ENCODE measurements at places on chromosomes 5 and 9.

DNA sequence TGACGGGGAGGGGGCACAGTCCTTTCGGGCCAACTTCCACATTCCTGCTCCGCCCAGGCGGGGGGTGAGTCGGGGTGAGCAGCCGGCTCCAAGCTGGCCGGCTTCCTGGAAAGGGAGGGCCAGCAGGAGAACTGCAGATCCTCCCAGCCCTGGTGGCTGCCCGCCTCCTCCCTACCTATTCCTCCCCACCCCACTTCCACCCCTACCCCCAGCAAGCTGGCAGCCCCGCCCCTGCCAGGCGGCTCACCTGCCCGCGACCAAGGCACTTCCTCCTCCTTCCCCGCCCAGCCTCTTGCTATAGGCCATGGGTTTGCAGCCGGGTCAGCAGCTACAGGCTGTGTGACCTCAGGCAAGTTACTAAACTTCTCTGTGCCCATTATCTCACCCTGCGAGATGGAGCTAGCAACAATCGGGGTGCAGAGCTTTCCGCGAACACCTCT is 5.6 kb upstream of the IRF1 start:
- peak; percentile 80 for DNase-seq

DNA sequence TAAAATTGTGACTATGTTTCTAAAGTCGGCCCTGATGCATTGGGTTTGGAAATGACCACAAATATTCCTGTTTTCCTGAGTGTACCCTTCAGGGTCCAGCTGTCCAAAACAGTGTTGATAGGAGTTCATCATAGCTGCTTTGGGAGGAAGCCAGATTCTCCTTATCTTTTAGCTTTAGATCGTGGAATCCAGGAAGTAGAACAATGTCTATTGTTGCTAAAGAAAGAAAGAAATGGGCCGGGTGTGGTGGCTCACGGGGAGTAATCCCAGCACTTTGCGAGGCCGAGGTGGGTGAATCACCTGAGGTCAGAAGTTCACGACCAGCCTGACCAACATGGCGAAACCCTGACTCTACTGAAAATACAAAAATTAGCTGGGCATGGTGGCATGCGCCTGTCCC is 9.5 kb downstream of the CAVIN4 start:
- no peak for DNase-seq

DNA sequence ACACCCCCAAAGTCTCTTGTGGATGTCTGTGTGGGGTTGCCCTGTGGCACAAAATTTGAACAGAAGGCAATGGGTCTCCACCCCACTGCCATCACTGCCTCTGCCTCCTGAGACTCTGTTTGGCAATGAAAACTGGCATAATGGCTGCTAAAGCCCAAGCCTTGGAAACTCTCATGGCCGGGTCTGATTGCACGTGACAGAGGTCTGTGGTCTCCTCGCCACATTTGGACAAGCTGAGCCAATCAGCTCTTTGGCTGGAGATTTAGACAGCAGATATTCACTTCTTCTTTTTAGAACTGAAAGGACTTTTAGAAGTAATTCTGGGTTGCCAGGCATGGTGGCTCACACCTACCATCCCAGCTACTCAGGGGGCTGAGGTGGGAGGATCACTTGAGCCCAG is 5.5 kb downstream of the GGTA1 start:
- DNase-seq = no peak

GRCh38 chr5:170405817-170406216 is 16.6 kb upstream of the KCNMB1 start:
- no peak for DNase-seq

- no peak for DNase-seq
Measured at GRCh38 chr9:134725605-134725940, 84.0 kb downstream of the COL5A1 start.

DNA sequence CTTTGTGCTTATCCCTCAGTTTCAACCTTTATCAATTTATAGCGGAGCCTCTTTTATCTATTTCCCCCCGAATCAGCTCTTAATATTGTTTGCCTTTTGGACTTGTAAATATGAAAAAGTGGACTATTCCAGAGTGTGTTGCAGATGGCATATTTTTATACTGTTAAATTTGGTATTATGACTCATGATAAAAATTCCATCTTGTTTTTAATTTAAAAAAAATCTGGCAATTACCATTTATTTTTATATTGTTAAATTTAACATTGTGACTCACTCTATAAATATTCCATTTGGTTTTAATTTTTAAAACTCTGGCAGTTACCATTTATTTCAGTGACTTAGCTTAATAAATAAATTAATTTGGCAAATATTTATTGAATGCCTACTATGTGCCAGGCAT is 37.5 kb downstream of the RBM27 start:
- no peak for DNase-seq

GRCh38 chr5:35117967-35118366 is 70.2 kb upstream of the AGXT2 start:
- no peak for DNase-seq

DNA sequence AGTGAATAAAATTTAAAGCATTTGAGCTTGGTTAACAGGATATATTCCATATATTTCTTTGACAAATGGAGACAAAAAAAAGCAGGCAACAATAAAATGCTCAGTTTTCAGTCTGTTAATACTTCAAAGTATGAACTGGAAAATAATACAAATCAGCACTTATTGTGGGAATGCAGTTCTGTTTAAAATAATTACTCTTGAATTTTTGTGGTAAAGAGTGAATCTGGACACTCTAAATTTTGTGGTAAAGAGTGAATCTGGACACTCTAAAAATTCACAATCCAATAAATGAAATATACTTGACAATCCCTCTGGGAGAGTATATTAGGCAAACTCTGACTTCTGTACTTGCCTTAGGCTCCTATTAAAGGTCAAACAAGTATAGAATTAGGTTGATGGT is 141.9 kb upstream of the RASA1 start:
- DNase-seq = no peak

DNA sequence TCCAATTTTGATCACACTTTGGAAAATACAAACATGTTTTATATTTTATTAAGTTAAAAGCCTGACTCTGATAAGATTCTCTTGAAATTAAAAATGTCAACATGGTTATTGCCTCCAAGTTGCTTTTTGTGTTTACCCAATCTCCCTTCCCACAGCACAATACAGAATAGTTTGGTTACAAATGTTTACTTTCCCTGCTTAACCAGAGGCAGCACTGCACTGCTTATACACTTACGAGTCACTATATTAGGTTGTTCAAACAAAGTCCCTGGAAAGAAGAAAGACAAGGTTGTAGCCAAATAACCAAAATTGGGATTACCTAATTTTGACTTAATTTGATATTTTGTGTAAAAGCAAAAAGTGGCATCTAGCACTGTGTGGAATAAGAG is 25.9 kb downstream of the SRFBP1 start:
- no peak for DNase-seq

GRCh38 chr5:149280124-149280523 is 8.5 kb downstream of the AFAP1L1 start:
- no peak for DNase-seq

DNA sequence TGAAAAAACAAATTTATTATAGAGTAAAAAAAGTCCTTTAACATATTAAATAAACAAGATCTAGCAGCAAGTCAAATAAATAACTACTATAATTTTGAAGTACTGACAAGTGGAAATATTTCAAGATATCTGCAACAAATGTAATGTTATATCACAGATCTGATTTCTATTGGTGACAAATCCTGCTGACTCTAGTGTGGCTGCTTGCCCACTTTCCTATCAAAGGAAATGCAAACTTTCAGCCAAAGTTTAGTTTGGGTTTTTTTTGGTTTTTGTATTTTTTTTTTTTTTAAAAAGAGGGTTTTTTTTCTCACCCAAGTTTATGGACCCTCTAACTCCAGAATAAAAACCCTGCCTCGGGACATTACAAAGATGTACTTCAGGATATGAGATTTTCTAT is 12.9 kb downstream of the ADRA1B start:
- DNase-seq = no peak

GRCh38 chr9:107620236-107620635 is 130.7 kb upstream of the KLF4 start:
- DNase-seq = no peak

GRCh38 chr9:16628413-16628812 is 242.1 kb downstream of the BNC2 start:
- no peak for DNase-seq

DNA sequence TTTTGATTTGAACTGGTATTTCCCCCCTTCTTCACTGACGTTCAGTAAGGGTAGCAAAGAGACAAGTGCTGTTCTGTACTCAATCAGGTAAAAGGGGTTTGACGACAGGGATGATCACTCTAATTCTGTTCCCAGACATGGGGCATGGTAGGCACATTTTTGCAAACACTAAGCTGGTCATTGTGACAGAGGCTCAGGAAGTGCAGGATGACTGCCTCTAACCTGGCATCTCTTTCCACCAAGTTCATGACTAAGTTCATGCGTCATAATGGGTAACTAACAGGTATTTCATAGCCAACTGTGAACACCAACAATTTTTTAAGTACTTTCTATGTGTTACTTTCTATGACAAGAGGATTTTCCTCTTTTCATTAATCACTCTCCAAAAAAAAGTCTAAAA is 166.5 kb downstream of the MAPKAP1 start:
- DNase-seq = no peak

- no peak for DNase-seq
Measured at GRCh38 chr5:135100011-135100410, 66.0 kb upstream of the PITX1 start.

DNA sequence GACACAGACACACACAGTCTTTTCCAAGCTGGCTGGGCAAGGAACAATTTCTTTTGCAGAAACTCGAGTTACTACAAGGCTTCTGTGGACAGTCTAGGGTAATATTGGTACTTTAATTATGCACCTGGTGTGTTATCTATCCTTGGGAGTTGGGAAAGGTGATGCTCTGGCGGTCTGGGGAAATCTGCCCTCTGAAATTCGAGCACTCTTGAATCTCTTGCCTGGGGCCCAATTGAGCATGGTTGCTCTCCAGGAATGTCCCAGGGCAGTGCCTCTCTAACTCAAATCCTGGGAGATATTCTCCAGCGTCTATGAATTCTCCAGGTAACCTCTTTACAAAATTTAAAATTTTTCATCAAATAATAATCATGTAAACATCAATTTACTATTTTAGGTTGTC is 69.3 kb downstream of the KCNIP1 start:
- no peak for DNase-seq

DNA sequence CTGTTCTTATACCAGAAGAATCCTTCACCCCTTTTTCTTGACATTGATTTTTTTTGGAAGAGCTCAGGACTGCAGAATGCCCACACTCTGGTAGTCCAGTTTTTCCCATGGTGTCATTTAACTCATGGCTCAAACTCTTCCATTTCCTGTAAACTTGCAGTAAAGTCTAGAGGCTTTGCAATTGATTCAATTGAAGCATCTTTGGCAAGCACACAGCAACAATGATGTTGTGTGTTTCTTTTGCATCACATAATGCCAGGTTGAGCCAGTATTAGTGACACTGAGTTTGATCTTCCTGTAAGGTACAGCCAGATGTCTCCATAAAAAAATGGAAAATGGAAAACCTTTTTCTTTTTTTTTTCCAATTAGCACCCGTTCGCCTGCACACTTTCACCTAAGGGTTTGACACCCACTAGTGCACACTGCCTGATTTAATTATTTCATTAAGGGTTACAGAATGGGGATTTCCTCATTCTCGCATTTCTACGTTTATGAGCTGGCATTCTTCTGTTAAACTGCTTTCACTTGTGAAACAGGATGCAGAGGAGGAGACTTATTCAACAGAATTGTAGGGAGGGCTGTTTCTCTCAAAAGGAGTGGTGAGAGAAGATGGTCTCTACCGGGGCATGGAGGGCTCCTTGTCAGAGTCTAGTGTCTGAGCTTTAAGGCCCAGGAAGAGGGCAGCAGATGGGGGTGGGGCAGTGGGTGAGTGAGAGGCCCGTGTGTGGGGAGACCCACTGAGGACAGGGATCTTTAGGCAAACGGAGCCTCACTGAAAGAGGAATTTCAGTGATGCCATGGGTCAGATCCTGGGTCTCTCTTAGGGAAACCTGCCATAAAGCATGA is 2.2 kb upstream of the S1PR3 start:
- DNase-seq = peak; percentile 21

GRCh38 chr5:38265546-38266179 is 7.3 kb downstream of the EGFLAM start:
- DNase-seq = peak; percentile 68

- DNase-seq = no peak
Measured at GRCh38 chr5:139745132-139745799, 50.3 kb upstream of the PSD2 start.

All from stimulated activated CD4-positive, alpha-beta T cell treated with anti-CD3 and anti-CD28 coated beads, Interleukin-12 subunit alpha, Interleukin-12 subunit beta, amount 100 ng/mL, for 48 hours (primary cell).